ENCODE measurements at places on chromosomes 1 and 21.

GRCh38 chr1:19203440-19203839 is 6.6 kb downstream of the UBR4 start:
- DNase-seq: no peak

DNA sequence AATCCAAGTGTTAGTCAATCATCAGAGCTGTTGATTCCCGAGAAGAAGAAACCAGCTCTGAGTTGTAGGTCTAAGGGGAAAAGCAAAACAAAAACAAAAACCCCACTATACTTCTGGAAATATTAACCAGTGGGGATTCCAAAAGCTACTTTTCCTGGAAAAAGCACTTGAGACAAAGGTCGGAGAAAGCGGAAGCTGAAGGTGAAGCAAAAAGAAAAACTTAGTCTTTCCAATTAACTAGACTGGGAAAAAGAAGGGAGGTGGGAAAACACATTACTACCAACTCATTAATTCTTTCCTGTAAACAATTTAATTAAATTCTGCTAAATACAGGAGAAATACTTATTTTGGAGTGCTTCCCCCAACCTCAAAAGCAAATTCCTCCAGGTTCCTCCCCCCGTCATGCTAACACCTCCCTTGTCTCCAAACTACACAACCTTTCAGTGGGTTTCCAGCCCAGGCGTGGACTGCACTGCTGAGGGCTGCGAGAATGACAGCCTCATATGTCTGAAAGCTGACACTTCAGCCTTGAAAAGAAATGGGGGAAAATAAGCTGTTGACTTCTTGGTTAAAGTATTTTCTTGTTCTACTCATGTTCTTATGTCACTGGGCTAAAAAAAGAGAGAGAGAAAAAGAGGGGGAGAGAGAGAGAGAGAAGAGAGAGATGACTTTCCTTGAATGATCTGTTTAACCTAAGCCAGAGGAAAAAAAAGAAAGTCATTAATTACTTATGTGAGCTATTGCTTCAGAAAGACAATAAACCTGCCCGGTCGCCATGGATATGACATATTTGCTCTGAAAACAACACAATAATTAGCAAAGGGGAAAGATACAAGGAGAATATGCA is 5.1 kb downstream of the CASZ1 start:
- DNase-seq: no peak

GRCh38 chr1:32337855-32338636 is 2.0 kb upstream of the MARCKSL1 start:
- peak; percentile 66 for DNase-seq

- DNase-seq: no peak
Observed at GRCh38 chr21:40054403-40054802, 187.2 kb downstream of the PCP4 start.

GRCh38 chr21:45184869-45185268 is 102.8 kb downstream of the POFUT2 start:
- no peak for DNase-seq

DNA sequence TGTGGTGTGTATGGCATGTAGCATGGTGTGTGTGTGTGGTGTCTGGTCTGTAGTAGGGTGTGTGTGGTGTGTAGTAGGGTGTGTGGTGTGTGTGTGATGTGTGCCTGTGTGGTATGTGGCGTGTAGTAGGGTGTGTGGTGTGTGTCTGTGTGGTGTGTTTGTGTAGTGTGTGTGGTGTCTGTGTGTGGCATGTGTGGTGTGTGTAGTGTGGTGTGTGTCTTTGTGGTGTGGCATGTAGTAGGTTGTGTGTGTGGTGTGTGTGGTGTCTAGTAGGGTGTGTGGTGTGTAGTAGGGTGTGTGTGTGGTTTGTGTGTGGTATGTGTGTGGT is 85.5 kb downstream of the SYT2 start:
- DNase-seq: no peak

GRCh38 chr21:36103434-36103833 is 31.4 kb upstream of the CBR3 start:
- DNase-seq: no peak

GRCh38 chr1:201192261-201192788 is 1.7 kb downstream of the IGFN1 start:
- DNase-seq: no peak

DNA sequence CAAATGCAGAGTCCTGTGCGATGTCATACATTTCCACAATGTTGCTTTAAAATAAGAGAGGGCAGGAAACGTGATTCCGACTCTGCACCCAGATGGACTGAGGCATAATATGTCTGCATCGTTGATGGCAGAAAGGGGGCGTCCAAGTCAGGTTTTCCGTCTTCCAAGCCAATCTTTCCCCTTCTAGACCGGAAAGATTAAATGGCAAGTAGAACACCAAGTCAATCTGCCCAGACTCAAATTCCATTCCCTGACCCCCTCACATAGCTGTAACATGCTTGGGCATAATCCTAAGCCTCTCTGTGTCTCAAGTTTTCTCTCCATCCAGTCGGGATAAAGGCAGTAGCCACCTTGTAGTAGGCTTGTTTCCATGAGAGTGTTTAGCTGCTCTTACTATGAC is 14.4 kb downstream of the PCP4 start:
- no peak for DNase-seq

DNA sequence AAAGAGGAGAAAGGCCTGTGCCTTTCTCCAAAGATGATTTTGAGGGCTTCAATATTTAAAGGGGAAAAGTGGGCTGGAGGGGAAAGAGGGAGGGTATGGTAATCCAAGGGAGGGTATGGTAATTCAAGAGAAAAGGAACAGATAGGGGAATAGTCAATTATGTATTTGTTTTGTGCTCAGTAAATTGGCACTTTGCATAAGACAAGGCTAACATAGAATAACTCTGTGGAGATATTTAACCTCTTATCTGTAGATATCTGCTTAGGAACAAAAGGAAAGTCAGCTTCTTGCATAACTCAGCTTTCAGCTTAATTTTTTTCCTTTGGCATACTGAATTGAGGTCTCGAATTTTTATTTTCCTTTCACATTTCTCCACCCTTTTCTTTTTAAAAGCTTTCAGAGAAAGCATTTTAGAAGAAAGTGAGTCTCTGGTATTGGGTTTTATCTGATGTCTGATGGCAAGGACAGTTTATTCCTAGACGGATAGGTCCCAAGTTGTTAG is 119.9 kb upstream of the F3 start:
- DNase-seq: no peak

- DNase-seq: no peak
Observed at GRCh38 chr1:15172405-15173259, 19.1 kb downstream of the TMEM51 start.

DNA sequence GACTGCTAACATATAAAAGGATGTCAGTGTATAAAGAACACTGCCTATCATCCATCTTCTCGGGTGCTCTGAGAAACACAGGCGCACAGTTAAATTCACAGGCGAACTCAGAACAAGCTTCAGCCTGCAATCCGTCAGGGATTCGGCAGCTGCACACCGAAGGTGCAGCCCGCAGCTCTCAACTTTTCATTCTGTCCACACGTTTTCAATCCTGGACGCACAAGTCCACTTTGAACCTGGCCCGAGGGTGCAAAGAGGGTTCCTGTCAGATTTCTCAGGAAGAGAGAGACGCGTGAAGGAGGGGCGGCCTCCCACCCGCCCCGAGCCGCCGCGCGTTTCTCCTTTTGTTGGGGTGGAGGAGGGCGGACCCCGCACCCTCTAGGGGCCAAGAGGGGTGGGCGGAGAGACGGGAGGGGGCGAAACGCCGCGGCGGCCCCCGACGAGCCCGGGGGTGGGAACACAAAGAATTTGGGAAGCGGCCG is 724 bp downstream of the DOCK7 start:
- DNase-seq: peak; percentile 42

DNA sequence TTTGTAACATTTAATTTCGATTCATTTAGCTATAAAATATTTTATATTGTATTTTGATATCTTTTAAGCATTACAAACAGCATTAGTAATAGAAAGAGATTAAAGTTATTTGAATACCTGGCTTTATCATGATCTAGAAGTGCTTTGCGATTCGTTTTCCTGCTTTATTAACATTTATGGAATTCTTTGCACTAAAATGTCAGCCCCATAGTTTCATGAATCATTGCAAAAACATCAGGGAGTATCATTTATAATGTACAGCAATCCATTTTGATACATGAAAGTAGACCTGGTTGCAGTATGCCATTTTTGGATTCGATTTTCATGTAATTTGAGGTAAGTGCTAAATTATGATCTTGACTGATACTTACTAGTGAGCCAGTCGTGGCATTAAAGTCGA is 108.0 kb upstream of the DPYD start:
- DNase-seq: no peak
